ENCODE measurements at places on chromosomes 5 and 9. TPM values are rescaled to one million over a fixed set of nuclear protein-coding genes. Genes with fewer than 3 reads are reported as not detected.

Gene PCDHGB5
- 9.3 TPM for total RNA-seq

DNA sequence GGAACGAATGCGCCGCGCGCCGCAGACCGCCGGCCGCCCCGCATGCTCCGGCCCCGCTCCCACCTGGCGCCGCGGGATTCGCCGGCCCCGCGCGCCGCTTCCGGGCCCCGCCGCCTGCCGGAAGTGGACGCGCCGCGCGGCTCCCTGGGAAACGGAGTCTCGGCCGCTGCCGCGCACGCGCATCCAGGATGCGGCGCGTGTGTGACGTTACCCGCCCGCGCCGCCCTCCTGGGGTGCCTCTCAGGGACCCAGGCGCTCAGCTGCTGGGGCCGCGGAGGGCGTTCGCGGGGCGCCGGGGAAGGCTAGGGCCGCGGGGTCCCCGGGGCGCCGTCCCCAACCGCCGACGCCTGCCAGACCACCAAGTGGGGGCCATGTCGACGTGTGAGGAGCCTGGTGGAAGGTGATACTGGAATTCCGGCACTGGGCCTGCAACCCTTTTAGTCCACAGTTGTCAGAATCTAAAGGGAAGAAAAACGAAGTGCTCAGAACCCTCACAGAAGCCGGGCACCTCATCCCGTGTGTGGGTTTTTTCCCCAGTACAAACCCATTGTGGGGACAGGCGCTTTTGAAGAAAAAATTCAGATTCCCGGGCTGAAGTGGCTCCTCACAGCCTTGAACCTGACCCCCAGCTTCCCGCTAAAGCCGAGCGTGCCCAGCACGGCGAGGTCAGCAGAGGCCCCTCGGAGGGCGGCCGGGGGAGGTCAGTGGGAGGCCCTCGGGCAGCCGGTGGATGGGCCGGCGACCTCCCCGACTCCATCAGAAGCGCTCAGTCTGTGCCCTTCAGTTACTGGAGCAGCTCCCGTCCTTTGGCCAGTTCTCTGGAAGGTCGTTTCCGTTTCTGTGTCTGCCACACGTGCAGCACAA, at the start of gene CLPTM1L:
TSS of gene CLPTM1L (minus strand) at position 125 of the 864 bp plus-strand sequence. CDS start 258 bp downstream, outside the sequence.
- ATAC-seq: peak; percentile 93

DNA sequence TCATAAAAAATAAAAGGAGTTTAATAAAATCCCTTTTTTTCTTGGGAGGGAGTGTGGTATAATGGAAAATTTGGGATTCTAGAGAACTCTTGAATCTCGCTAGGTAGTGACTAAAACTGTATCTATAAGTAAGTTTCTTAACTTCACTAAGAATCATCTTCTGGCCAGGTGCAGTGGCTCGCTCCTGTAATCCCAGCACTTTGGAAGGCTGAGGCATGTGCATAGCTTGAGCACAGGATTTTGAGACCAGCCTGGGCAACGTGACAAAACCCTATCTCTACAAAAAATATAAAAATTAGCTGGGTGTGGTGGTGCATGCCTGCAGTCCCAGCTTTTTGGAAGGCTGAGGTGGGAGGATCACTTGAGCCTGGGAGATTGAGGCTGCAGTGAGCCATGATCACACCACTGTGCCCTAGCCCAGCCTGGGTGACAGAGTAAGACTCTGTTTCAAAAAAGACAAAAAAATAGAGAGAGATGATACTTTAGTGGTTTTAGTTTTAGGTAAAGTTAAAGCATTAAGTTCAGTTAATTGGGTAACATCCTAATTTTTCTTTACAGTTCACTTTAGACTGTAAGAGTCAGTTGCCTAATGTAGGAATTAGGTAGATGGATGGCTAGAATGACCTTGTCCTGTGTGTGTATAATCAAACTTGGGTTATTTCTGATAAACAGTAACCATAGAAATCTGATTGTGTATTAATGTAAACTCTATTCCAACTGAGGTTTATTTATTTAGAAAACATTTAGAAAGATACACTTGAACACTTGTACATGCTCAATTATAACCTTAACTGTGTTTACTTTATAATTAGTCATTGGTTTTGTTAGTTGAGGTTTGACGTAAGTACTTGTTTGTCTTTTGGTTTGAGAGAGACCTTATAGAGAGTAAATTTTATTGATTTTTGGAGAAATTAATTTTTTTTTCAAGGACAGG, 17.8 kb downstream of the UNC13B start:
- ATAC-seq: no peak

DNA sequence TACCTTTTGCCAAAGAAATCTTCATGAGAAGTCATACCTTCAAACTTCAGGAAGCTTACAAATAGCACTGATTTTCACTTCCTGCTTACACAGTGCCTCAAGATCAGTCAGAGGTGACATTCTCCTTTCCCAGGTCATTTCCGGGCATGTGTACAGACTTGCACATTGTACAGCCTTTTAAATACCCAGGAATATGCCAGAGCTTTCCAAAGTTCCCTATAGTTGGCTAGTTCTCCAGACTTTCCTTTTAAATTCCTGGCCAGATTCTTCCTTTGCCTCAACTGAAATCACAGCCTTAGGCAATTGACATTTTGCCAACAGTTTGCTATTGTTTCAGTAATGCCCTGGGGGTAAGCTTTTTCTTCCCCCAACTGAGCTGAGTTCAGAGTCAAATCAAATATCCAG, 47.2 kb downstream of the RFX3 start:
- no peak for ATAC-seq

- no peak for ATAC-seq
Observed at GRCh38 chr9:132018957-132019405, 60.7 kb downstream of the MED27 start.

DNA sequence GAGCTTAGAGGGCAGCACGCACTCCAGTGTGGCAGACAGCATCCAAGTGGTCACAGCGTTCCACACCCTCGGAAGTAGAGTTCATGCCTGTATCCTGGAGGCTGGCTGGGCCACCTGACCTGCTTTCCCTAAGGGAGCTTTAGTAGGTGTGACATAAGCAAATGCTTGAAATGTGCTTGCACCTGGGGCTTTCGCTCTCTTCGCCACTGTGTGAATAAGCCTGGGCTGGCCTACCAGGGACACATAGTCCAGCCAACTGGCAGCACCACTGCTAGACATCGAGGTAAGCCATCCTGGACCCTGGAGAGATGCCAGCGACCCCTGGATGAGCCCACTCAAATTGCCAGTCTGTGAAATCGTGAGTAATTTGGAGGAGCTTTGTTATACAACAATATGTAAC, 24.9 kb upstream of the IRX4 start:
- no peak for ATAC-seq

- no peak for ATAC-seq
Observed at GRCh38 chr5:159854916-159855315, 61.4 kb upstream of the ADRA1B start.

- ATAC-seq: no peak
Observed at GRCh38 chr9:130149654-130150286, 22.4 kb upstream of the NCS1 start.

GRCh38 chr5:157710882-157711281, 20.3 kb upstream of the THG1L start:
- ATAC-seq: no peak

Gene NDST1
- total RNA-seq: 84.1 TPM

DNA sequence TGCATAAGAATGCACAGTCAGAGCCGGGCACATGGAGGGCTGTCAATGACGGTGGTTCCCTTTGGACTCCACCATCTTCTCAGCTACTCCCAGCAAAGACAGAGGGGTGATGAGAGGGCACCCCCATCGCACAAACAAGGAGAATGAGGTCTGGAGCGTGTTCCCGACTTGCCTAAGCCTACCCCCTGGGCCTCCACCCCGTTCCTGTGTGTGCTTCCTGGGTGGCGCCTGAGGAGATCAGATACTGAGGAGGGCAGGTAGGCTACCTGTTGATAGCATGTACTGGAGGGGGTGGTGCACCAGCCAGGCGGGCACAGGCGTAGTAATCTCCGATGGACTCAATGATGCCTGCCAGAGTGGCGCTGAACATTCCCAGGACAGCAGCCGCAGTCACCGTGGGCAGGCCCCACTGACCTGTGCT, 4.1 kb downstream of the SLC23A1 start:
- no peak for ATAC-seq

Gene HAVCR2
- 13.8 TPM for total RNA-seq

GRCh38 chr5:65704621-65705239, 17.2 kb downstream of the SGTB start:
- ATAC-seq: no peak

Gene TIMD4
- not detected for total RNA-seq

Gene KLF4
- 60.3 TPM for total RNA-seq

Data from gastroesophageal sphincter (tissue), 4 donors.